Lower leg skin (tissue), 4 donors: ENCODE measurements at places on chromosomes 12 and 14. TPM values are rescaled to one million over a fixed set of nuclear protein-coding genes. Genes with fewer than 3 reads are reported as not detected.

The RHOJ gene
- total RNA-seq: 0.65 TPM

The SLC7A7 gene
- total RNA-seq: 12.8 TPM

The PLA2G1B gene
- not detected for total RNA-seq

The KRT73 gene
- total RNA-seq: 3.0 TPM

The GUCY2C gene
- 0.45 TPM for total RNA-seq

The KIF26A gene
- 3.7 TPM for total RNA-seq

The TAS2R13 gene
- total RNA-seq: 0.66 TPM

The SLCO1B3 gene
- not detected for total RNA-seq

The COX8C gene
- total RNA-seq: not detected

The SDR9C7 gene
- total RNA-seq: 71.0 TPM

The ART4 gene
- total RNA-seq: not detected

The DIP2B gene
- 104 TPM for total RNA-seq

DNA sequence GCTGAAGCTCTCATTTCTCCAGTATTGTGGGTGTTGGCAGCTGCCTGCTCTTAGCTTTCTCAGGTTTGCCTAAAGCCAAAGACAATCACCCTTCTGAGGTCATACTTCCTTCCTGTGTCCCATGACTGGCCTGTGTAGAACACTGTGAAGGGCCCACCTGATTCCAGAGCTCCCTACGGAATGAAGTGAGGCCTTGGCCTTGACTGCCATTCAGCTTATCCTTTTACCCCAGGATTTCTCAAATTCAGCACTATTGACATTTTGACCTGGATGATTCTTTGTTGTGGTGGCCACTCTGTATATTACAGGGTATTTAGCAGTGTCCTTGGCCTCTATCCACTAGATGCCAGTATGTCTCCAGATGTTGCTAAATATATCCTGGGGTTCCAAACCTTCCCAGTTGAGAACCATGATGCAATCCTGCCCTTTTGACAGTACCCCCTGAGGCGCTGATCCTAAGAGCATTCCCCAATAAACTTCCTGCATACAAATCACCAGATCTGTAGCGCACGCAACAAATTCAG is 112.3 kb upstream of the KRR1 start:
- no peak for DNase-seq

- peak; percentile 24 for DNase-seq
Observed at GRCh38 chr14:100022772-100023451, 42.3 kb upstream of the EVL start.

- DNase-seq: no peak
Observed at GRCh38 chr14:75515629-75515996, 6.7 kb upstream of the BATF start.

DNA sequence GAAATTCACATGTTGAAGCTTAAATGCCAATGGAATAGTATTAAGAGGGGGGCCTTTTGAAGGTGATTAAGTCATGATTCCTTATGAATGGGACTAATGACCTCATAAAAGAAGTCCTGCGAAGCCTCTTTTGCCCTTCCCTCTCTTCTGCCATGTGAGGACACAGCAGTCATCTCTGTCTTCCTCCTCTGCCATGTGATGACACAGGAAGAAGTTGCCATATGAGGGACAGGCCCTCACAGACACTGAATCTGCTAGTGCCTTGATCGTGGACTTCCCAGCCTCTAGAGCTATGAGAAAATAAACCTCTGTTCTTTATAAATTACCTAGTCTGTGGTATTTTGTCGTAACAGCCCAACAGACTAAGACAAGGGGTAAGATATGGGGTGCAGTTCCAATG is 100.7 kb downstream of the VCPKMT start:
- no peak for DNase-seq

DNA sequence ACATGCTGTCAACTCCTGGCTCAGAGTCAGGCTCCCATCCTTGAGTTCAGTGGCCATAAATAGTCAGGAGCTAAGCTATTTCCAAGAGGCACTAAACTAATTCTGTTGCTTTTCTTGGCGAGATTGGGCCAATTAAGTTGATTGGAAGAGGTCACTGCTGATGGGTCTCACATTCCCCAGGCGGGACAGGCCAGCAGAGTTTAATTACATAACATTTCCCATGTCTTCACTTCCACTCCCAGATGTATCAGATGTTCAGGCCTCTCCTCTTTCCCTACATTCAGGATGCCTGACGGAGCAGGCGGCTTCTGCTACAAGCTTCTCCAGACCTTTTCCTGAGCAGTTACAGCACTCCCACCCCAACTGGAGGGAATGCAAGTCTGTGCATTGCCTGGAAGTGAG is 5.3 kb downstream of the NTF3 start:
- peak; percentile 70 for DNase-seq

GRCh38 chr14:81837304-81837703 is 303.7 kb upstream of the SEL1L start:
- DNase-seq: no peak

GRCh38 chr14:56799343-56799645 is 11.0 kb downstream of the OTX2 start:
- DNase-seq: no peak

GRCh38 chr14:99282261-99283050 is 10.5 kb upstream of the BCL11B start:
- no peak for DNase-seq

- no peak for DNase-seq
Observed at GRCh38 chr14:38256533-38256840, 594 bp upstream of the CLEC14A start.

- DNase-seq: no peak
Observed at GRCh38 chr14:38549564-38549963, 293.7 kb upstream of the CLEC14A start.

DNA sequence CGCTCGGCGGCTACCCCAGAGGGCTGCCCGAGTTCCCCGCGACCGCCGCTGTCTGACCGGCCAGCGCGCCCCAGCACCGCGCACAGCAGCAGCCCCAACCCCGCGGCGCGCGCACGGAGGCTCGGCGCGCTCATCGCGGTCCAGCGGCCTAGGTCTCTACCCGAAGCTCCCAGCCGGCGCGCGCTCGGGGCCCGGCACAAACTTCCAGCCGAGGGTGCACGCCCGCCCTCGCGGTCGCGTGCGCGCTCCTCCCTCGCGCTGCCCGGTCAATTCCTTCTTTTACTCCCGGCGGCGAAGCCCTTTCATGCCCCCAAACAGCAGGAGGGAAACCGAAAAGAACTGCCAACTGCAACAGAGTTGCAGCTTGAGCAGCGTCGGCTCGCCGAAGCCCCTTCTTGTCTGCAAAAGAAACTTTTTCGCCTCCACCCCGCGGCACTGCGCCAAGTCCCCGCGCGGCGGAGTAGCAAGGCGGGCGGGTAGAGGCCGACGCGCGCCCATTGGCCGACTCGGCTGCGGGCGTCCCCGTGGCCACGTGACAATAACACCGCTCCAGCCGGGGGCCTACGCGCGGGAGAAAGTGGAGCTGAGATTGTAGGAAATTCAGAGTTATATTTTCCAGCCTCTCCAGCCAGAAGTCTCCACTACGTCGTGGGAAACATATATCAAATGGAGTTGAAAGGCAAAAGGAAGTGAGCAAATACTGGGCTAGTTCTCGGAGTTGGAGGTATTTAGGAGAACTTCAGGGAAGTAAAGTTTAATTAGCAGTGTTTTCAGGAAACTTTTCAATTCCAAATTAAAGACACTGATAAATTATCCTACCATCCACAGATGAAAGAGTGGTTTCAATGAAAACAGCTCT is at the start of gene LRIG3:
Gene LRIG3 (minus strand): TSS at position 403 of the 859 bp plus-strand sequence. CDS start 269 bp downstream, at position 134.
- DNase-seq: peak; percentile 97

GRCh38 chr14:58875613-58876012 is 237.9 kb downstream of the DACT1 start:
- DNase-seq: no peak

DNA sequence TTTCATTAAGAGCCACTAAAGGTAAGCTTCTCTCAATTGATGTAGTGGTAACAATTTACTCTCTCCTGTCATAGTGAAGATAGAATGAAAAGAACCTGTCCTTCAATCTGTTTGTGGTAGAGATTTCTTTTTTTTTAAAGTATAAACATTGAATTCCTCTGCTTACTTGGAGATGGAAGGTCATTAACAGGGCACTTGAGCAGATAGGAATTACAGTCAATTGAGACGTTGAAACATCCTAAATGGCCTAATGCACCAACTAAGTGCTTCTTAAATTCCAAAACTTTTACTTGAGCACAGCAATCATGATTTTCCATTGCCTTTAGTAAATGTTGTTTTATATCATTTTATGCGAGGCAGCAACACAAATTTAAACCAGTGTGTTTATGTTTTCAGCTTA is 241.4 kb downstream of the FOXG1 start:
- DNase-seq: no peak

DNA sequence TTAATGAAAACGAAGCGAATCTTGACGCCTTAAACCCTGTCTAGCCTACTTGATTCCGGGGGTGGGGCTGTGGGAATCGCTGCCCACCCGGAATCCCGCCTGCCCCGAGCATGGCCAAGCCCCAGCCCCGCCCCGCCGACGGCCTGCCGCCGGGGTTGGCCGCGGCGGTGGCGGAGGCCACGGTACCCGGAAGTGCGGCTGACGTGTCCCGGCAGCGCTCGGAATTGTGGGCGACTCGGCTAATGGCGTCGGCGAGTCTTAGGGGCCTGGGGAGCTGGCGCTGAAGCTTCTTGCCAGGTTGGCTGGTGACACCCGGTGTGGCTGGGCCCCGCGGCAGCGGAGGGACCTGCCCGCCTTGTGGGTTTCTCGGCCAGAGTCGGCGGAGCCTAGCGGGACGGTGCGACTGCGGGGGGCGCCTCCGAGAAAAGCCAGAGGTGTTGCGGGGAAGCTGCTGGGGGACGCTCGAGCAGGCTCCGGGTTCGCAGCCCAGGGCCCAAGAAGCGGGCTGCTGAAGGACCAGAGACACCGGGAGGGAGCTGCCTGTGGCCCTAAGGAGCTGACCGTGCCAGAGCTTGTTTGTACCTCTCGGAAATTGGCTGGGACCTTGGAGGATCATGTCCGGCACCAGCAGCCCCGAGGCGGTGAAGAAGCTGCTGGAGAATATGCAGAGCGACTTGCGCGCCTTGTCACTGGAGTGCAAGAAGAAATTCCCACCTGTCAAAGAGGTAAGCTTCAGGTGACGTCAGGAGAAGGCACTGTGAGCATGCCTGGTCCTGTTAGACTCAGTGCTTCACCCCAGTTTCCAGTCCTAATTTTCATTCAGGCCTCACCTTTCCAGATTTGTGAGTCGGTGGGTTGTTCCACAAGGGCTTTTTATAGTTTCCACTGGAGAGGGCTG is at the start of gene MON2:
Gene MON2 (plus strand): TSS at position 233 of the 898 bp plus-strand sequence. CDS start 382 bp downstream, at position 615.
- peak; percentile 77 for DNase-seq

DNA sequence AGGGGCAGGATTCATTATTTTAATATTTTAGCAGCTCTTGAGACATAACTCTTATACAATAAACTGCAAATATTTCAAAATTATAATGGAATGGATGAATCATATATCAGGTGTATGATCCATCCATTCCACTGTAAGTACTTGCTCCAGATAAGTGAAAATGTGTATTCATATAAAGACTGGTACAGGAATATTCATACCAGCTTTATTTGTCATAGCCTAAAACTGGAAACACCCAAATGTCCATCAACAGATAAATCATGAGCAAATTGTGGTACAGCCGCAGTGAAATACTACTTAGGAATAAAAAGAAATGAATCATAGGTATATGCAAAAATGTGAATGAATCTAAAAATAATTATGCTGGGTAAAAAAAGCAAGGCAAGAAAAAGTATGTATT is 263.6 kb upstream of the SYT10 start:
- no peak for DNase-seq

DNA sequence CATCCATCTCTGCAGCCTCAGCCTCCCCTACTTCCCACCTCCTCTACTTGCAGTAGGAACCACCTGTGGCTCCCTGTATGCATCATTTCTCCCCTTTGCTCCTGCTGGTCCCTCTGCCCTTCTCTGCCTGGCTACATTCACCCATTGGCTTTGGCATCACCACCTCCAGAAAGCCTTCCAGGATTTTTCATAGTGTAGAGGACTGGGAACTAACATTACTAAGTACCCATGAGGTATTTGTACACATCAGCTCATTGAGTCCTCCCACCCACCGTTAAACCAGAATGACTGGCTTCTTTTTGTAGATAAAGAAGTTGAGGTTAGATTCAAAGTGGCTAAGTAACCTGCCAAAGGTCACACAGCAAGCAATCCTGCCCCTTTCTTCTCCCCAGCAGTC is 17.1 kb downstream of the SYNE3 start:
- DNase-seq: no peak

- DNase-seq: no peak
Observed at GRCh38 chr12:78555802-78556201, 308.8 kb upstream of the SYT1 start.

DNA sequence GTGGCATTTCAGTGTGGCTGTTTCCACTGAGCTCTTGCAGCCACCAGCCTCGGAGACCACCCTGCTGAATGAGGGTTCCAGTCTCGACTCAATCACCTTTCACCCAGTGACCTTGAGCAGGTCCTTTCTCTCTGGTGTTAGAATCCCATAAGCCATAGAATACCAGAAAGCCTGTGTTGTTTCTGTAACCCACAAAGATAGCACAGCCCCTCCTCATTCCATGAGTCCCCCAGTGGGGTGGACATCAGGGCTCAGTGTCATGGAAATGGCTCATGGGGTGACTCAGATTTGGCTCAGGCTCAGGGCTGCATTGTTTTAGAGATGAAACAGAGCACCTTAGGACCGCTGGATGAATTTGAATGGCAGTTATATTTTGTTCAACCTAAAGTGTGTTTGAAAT is 171.5 kb downstream of the PTPN11 start:
- DNase-seq: peak; percentile 59

DNA sequence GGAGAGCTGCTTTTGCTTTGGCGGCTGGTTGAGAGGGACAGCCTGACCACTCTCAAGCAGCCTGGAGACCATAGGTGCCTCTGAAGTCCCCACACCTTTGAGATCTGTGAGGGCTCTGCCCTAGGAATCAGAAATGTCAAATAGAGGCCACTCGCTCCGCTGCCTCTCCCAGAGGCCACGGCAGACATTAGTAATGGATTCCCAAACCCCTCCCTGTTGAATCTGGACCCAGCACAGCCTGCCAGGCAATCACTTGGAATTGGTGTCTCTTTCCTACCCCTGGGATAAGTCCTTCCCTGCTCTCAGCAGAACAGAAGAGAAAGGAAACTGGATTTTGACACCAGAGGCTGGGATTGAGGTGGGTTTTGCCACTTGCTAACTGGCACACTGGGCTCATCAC is 25.0 kb downstream of the MMAB start:
- no peak for DNase-seq
